Muscle of arm (tissue), 14 donors: ENCODE measurements at places on chromosomes 6 and 20. TPM values are rescaled to one million over a fixed set of nuclear protein-coding genes. Genes with fewer than 3 reads are reported as not detected.

Gene CSNK2A1
- polyA plus RNA-seq: 147 TPM

DNA sequence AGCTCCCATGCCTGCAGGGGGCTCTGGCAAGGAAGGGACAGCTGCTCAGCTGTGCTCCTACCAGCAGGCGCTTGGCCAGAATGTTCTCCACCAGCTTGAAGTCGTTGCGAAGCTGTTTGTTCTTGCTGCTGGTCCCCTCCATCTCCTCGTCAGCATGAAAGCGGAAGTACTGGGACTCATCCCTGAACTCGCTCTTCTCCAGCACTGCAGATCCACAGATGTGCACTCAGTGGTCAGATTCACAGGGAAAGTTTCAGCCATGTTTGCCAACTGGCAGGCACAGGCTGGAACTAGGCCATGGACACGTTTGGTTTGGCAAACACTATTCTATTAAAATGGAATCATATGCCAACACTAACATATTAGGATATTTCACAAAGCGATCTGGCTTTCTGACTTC is 167.9 kb downstream of the PREX1 start:
- DNase-seq: peak; percentile 20

DNA sequence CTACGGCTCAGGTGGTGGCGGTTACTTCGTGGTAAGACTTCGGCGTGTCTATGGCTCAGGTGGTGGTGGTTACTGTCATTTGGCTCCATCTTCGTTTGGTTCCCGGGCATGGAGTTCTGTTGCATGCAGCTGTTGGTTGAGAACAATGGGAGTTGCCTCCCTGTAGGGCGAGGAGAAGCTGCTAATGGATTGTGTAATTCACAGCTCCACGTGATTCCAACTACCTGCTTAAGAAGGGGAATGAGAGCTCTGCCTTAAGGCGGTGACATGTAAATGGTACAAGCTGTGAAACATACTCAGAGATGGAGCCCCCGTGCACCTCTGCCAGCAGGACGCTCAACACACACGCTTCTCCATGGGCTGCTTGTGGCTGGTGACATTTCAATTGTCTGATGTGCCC is 12.4 kb upstream of the DACT2 start:
- no peak for DNase-seq

Gene GSTA1
- 75.7 TPM for polyA plus RNA-seq

GRCh38 chr6:168209420-168209819 is 110.2 kb downstream of the DACT2 start:
- no peak for DNase-seq

Gene AVP
- polyA plus RNA-seq: not detected

DNA sequence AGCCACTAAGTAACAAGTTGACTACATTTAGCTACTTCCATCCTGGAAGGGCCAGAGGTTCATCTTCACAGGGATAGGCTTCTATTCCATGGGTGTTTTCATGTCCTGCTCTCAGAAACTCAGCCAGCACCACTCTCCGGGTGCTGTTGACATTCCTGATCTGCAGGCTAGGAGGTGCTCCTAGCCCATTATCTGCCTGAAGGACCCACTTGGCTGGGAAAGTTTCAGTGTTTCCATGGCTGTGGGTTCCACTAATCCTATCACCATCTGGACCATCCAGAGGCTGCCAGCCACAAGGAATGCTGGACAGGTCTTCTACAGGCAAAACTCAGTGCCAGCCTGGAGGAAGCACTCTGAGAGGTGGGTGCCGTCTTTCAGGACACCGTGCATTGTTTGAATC is 45.2 kb downstream of the HLA-G start:
- DNase-seq: no peak

Gene RPN2
- not detected for polyA plus RNA-seq
